ENCODE measurements at places on chromosomes 1 and 21.

DNA sequence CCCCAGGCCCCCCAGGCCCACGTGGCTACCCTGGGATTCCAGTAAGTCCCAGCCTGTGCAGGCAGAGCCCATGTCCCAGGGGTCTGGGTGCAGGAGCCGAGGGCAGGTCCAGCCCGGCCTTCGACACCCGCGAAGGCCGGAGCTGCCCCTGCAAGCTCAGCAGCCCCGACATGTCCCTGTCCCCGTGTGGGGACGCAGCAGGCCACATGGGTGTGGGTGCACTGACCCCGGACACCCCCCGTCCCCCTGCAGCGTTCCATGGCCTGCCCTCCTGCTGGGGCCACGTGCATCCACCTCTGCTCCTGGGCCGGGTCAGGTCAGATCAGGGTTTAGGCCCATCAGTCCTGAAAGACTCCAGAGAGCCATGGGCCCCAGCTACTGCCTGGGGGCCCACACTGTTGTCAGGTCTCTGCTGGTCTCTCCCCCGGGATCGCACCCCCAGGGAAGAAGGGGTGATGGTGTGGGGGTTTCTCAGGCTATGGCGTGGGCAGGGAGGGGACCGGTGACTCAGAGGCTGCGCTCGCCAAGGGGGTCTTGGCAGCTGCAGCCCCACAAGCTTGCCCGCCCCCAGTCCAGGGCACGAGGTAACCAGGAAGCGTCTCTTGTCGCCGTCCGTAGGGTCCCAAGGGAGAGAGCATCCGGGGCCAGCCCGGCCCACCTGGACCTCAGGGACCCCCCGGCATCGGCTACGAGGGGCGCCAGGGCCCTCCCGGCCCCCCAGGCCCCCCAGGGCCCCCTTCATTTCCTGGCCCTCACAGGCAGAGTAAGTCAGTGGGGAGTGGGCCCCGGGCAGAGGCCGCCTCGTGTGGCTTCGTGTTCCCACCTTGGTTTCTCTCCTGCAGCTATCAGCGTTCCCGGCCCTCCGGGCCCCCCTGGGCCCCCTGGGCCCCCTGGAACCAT is 37.5 kb downstream of the SLC19A1 start:
- DNase-seq, result no peak

GRCh38 chr1:210342986-210343780 is 14.5 kb downstream of the HHAT start:
- DNase-seq, result peak; percentile 7

DNA sequence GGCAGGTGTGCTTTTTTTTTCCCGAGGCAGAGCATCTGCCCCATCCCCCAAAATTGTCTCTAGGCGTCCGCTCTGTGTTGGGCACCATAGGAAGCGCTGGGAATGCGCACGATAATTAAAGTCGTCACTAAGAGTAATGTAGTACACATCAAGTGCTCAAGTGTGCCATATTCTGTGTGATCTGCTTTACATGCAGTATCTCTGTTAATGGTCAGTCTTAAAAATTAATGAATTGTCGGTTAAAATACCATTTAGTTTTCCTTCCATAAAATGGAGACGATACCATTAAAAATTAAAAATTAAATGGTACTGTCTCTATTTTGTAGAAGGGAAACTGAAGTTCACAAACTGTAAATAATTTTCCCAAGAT is 544 bp upstream of the CCT8 start:
- DNase-seq, result no peak

DNA sequence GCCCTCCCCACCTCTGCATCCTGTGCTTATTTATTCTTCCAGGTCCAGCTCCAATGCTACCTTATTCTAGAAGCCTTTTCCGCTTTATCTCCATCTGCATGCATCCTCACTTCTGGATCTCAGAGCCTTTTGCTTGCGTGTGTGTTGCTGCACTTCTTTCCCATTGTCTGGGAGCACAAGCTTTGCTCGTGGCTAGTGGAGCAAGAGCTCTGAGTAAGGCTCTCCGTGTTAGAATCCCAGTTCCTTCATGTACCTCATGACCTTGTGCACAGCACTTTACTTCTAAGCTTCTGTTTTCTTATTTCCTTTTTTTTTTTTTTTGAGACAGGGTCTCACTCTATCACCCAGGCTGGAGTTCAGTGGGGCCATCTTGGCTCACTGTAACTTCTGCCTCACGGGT is 140.0 kb upstream of the POU3F1 start:
- no peak for DNase-seq
